ENCODE measurements at places on chromosomes 12 and 14. TPM values are rescaled to one million over a fixed set of nuclear protein-coding genes. Genes with fewer than 3 reads are reported as not detected.

MYH6 gene
- polyA plus RNA-seq, result 0.05 TPM

IKZF4 gene
- polyA plus RNA-seq, result 12.9 TPM

ADCY4 gene
- 0.27 TPM for polyA plus RNA-seq

TOMM20L gene
- not detected for polyA plus RNA-seq

PPM1H gene
- 17.3 TPM for polyA plus RNA-seq

PIWIL1 gene
- 0.02 TPM for polyA plus RNA-seq

ABCC9 gene
- under 0.01 TPM for polyA plus RNA-seq
